ENCODE measurements at places on chromosomes 6 and 20. TPM values are rescaled to one million over a fixed set of nuclear protein-coding genes. Genes with fewer than 3 reads are reported as not detected.

Gene NHLRC1
- total RNA-seq = 0.95 TPM

Gene SNAI1
- total RNA-seq = 10.5 TPM

Gene TMEM244
- total RNA-seq = not detected

Gene FAM83C
- total RNA-seq = not detected

Gene SGK1
- 66.1 TPM for total RNA-seq

Gene FIG4
- total RNA-seq = 28.7 TPM

Gene C6orf118
- total RNA-seq = not detected

Gene HAO1
- total RNA-seq = not detected

Gene HDGFL1
- not detected for total RNA-seq

Gene CST2
- total RNA-seq = not detected

Gene KCNS1
- total RNA-seq = not detected

Gene CPNE1
- 228 TPM for total RNA-seq

Gene DAAM2
- 115 TPM for total RNA-seq

Gene MRAP2
- total RNA-seq = 2.7 TPM

Gene ADAM33
- 10.2 TPM for total RNA-seq

Gene KIAA1755
- 1.4 TPM for total RNA-seq

Gene MACROD2
- total RNA-seq = 3.0 TPM

Gene SDHAF4
- total RNA-seq = 7.9 TPM

Gene C20orf141
- not detected for total RNA-seq

Gene EYA2
- total RNA-seq = 0.26 TPM

Gene BTNL2
- total RNA-seq = not detected

Gene GGTLC1
- total RNA-seq = not detected

Gene DDX27
- 35.2 TPM for total RNA-seq
